Ascending aorta (tissue), 2 donors: ENCODE measurements at places on chromosomes 7 and 10. TPM values are rescaled to one million over a fixed set of nuclear protein-coding genes. Genes with fewer than 3 reads are reported as not detected.
A peak's percentile ranks its signal among the peaks of the same experiment; 100 is the strongest.

DNA sequence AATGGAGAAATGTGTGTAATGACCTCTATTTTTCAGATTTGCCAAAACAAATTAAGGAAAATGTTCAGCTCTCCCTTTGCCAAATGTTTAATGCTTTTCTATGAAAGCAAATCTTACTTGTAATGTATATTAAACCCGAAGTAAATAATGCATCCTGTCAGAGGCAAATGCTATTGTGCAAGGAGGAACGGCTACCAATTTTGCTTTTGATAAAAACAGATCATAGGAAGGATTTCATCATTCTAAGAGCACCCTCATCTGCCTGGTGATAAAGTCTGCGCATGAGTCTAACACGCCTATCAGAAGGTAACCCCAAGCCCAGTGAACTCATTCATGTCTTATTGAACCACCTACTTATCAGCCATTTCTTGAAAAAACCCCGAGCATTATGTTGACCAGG is 412.4 kb upstream of the MKI67 start:
- H3K36me3 ChIP-seq, result no peaks in the 10 kb centered on the region
- no peak overlapping the region for H3K4me3 ChIP-seq
- H3K27ac ChIP-seq, result no peak overlapping the region
- no peaks in the 10 kb centered on the region for H3K4me1 ChIP-seq
- no peaks in the 10 kb centered on the region for H3K27me3 ChIP-seq

GRCh38 chr7:17304926-17305325 is 6.5 kb downstream of the AHR start:
- H3K4me1 ChIP-seq, result peaks cover 50% of the 10 kb centered on the region
- H3K27me3 ChIP-seq, result no peaks in the 10 kb centered on the region
- no peak overlapping the region for H3K27ac ChIP-seq

PHYH gene
- 22.0 TPM for total RNA-seq

GRCh38 chr10:47400786-47401185 is 16.7 kb upstream of the ZNF488 start:
- DNase-seq, result no peak
- H3K4me1 ChIP-seq, result peaks cover 6% of the 10 kb centered on the region
- no peak overlapping the region for H3K27ac ChIP-seq
- no peak overlapping the region for H3K4me3 ChIP-seq
- H3K27me3 ChIP-seq, result no peaks in the 10 kb centered on the region
- H3K36me3 ChIP-seq, result no peaks in the 10 kb centered on the region

DNA sequence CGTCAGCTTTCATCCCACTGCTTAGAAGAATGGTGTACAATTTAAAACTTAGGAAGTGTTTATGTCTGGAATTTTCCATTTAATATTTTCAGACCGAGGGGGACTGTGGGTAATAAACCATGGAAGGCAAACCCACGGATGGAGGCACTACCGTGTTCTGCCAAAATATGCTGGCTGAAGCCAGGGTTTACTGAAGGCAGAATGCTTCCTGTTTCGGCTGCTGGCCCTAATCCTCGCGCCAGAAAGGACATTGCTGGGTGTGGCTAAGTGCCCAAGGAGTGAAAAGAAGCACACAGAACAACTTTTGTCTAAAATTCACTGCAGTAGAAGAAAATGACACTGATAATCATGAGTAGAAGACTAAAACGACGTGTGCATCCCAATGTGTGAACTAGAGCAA is 32.3 kb downstream of the PITRM1 start:
- DNase-seq, result no peak
- peak overlapping the region; percentile 6 for H3K27ac ChIP-seq
- no peak overlapping the region for H3K4me3 ChIP-seq
- H3K27me3 ChIP-seq, result no peaks in the 10 kb centered on the region

DNA sequence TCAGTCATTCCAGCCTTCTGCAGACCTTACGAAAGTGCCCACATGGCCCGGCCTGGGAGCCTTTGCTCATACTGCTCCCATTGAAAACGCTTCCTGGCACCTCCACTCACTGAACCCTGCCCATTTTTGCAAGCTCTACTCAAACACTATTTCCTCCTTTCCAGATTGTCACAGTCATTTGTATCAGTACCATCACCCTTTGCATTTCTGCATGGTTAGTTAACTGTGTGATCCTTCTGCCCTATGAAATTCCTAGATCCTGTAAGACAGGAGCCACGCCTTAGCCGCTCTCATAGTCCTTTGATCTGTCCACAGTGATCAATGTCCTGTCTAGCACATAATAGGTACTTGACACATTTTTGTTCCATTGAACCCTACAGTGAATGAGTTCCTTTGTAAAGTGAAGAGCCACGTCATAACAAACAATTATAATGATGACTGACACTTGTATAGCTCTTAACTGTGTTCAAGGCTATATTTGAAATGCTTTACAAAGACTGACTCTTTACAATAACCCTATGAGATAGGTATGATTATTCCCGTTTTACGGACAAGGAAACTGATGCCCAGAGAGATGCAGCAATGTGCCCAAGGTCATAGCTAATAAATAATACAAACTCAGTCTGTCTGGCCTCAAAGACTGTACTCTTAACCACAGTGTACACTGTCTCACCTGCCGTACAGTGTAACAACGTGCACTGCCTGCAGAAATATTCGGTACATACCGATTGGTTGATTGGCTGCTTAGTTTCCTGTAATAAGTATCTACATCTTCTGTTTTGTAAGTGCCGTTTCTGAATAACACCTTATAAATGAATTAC is 16.6 kb upstream of the ITIH2 start:
- no peak overlapping the region for H3K4me3 ChIP-seq
- no peak overlapping the region for H3K27ac ChIP-seq
- no peaks in the 10 kb centered on the region for H3K4me1 ChIP-seq
- H3K27me3 ChIP-seq, result no peaks in the 10 kb centered on the region
- no peak for DNase-seq

SAP25 gene
- 11.8 TPM for total RNA-seq

- H3K36me3 ChIP-seq, result no peaks in the 10 kb centered on the region
- H3K4me1 ChIP-seq, result peaks cover 15% of the 10 kb centered on the region
- H3K27me3 ChIP-seq, result no peaks in the 10 kb centered on the region
- no peak for DNase-seq
- no peak overlapping the region for H3K27ac ChIP-seq
Observed at GRCh38 chr10:73092830-73093229, 3.8 kb downstream of the P4HA1 start.

GRCh38 chr7:24668927-24669635 is 88.2 kb downstream of the GSDME start:
- no peaks in the 10 kb centered on the region for H3K27me3 ChIP-seq
- DNase-seq, result no peak
- no peak overlapping the region for H3K27ac ChIP-seq
- no peak overlapping the region for H3K4me3 ChIP-seq
- no peaks in the 10 kb centered on the region for H3K36me3 ChIP-seq
- no peaks in the 10 kb centered on the region for H3K4me1 ChIP-seq

TSPAN12 gene
- 28.9 TPM for total RNA-seq

UTF1 gene
- not detected for total RNA-seq

- no peak overlapping the region for H3K27ac ChIP-seq
- H3K4me3 ChIP-seq, result no peak overlapping the region
- H3K27me3 ChIP-seq, result no peaks in the 10 kb centered on the region
- H3K36me3 ChIP-seq, result no peaks in the 10 kb centered on the region
- DNase-seq, result no peak
Observed at GRCh38 chr10:52571018-52571417, 201.6 kb downstream of the MBL2 start.

HOXA4 gene
- total RNA-seq, result 2.1 TPM

DNA sequence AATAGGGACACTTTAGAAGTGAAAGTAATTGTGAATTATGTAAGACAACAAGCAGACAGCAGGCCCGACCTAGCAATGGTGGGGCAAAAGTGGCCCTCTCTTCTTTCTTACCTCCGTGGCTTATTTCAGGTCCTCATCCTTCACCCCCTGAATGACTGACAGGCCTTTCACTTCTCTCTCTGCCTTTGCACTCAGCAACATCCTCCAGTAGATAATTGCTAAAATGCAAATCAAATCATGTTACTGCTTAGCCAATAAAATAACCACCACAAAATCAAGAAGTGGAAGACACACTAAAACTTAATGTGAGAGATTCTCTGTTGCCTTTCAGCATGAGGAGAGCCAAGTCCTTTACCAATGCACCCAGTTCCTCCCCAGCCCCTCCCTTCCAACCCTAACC is 274.6 kb upstream of the ZNF32 start:
- no peaks in the 10 kb centered on the region for H3K27me3 ChIP-seq
- DNase-seq, result no peak
- no peaks in the 10 kb centered on the region for H3K4me1 ChIP-seq
- H3K4me3 ChIP-seq, result no peak overlapping the region
- no peak overlapping the region for H3K27ac ChIP-seq

- no peaks in the 10 kb centered on the region for H3K4me1 ChIP-seq
- H3K27ac ChIP-seq, result no peak overlapping the region
- H3K4me3 ChIP-seq, result no peak overlapping the region
- no peak for DNase-seq
Observed at GRCh38 chr10:65900271-65900670, 1025.6 kb upstream of the LRRTM3 start.

DNA sequence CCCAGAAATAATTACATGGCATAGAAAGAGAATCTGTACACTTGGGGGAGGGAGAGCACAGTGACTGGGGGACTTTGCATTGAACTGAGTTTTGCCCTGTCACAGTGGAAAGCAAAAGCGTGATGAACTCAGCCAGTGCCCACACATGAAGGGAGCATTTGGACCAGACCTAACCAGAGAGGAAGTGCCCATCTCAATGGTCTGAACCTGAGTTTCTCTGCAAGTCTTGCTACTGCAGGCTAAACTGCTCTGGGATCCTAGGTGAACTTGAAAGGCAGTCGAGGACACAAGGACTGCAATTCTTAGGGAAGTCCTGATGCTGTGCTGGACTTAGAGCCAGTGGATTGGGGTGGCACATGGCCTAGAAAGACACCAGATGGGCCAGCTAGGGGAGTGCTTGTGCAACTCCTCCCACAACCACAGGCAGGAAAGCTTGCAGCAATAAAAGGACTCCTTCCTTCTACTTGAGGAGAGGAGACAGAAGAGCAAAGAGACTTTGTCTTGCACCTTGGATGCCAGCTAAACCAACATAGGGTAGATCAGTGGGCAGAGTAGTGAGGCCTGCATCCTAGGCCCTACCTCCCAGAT is 259.0 kb downstream of the GRM8 start:
- DNase-seq, result no peak
- H3K4me3 ChIP-seq, result no peak overlapping the region
- no peaks in the 10 kb centered on the region for H3K36me3 ChIP-seq
- H3K27me3 ChIP-seq, result no peaks in the 10 kb centered on the region

GRCh38 chr10:1309617-1310270 is 253.6 kb downstream of the WDR37 start:
- H3K27ac ChIP-seq, result no peak overlapping the region
- no peak for DNase-seq
- H3K36me3 ChIP-seq, result no peaks in the 10 kb centered on the region

DNA sequence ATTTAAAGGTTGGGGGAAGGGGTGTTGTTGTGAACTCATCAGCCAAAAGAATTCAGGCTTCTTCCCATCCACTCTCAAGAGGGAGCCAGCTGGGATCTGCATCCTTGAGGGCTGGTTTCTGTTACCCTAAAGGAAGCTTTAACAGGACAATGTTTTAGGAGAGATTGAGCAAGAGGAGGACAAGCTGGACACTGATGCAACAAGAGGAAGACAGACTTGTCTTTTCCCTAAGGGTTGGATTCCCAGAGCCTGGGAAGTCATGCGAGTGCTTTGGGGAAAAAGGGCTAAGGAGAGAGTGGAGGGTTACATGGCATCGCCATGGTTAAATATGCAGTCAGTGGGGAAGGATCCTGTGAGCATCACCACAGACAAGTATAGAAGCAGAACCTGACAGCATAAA is 47.6 kb upstream of the PDE1C start:
- H3K27me3 ChIP-seq, result no peaks in the 10 kb centered on the region
- no peaks in the 10 kb centered on the region for H3K36me3 ChIP-seq
- no peak overlapping the region for H3K4me3 ChIP-seq

DNA sequence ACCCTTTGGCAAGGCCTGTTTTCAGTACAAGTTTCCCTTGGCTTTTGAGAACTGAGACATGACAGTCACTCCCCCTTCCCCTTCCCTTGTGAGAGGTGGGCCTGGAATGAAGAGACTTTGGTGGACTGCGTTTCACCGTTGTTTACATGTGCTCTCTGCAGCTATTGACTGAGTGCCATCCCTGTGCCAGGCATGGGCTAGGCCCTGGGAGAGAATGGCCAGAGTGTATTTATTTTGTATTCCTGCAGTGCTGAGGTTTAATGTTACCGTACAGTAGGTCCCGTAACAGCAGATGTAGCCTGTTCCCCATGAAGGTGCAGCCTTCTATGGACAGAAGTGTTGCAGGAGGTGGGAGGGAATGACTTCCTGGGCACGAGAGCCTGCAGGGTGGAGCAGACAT is 50.0 kb downstream of the TACR2 start:
- H3K27me3 ChIP-seq, result no peaks in the 10 kb centered on the region
- DNase-seq, result no peak
- H3K36me3 ChIP-seq, result peaks cover 52% of the 10 kb centered on the region
- H3K4me3 ChIP-seq, result no peak overlapping the region

GRCh38 chr10:91247360-91248111 is 27.1 kb downstream of the PCGF5 start:
- H3K27ac ChIP-seq, result peak overlapping the region; percentile 63
- no peaks in the 10 kb centered on the region for H3K27me3 ChIP-seq
- H3K36me3 ChIP-seq, result peaks cover 2% of the 10 kb centered on the region
- no peak for DNase-seq
- no peak overlapping the region for H3K4me3 ChIP-seq

DNA sequence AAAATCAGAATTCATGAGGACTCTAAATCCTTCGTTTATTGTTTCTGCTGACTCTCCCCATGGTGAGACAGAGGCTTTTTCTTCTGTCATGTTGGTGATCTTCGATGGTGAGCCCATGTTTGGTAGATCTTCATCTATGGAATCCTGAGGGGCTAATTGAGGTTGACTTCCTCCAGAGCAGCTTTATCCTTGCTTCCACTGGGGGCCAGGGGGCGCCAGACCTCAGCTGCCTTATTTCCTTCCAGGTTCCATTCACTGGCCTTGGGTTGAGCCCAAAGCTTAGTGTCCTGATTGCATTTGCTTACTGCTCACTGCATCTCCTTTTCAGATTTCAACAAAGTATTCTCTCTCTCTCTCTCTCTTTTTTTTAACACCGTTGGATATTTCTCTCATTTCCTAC is 80.7 kb downstream of the GCC1 start:
- H3K4me1 ChIP-seq, result no peaks in the 10 kb centered on the region
- no peak overlapping the region for H3K27ac ChIP-seq
- no peaks in the 10 kb centered on the region for H3K36me3 ChIP-seq
- H3K4me3 ChIP-seq, result no peak overlapping the region
- H3K27me3 ChIP-seq, result no peaks in the 10 kb centered on the region

DNA sequence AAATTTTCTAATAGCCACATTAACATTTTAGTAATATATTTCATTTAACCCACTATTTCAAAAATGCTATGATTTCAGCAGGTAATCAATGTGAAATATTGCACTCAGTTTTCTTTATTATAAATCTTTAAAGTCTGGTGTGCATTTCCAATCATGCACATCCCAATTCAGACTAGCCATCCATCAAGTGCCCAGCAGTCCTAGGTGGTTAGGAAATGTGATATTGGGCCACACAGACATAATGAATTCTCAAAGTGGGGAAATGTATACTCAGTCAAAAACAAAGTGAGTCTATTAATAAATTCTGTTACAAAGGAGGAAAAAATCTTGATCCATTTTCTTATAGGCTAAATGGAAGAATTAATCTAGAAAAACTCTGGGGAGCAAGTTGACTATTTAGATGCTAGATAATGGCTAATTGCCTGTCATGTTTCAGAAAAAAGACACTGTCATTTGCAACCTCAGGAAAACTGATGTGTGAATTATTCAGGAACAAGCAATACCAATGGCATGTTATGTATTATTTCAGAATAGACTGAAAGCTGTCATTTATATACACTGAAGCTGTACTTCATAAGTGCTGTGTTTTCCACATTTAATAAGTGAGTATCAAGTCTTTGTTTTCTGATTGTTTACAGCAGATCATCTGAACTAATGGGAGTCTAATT is 629.1 kb upstream of the ADARB2 start:
- H3K27ac ChIP-seq, result no peak overlapping the region
- H3K4me3 ChIP-seq, result no peak overlapping the region
- DNase-seq, result no peak
- H3K36me3 ChIP-seq, result no peaks in the 10 kb centered on the region
- no peaks in the 10 kb centered on the region for H3K27me3 ChIP-seq
- no peaks in the 10 kb centered on the region for H3K4me1 ChIP-seq
